Psoas muscle (tissue), 8 donors: ENCODE measurements at places on chromosomes 1 and 21. TPM values are rescaled to one million over a fixed set of nuclear protein-coding genes. Genes with fewer than 3 reads are reported as not detected.
A peak's percentile ranks its signal among the peaks of the same experiment; 100 is the strongest.

GRCh38 chr21:16608209-16608830, 878.5 kb downstream of the USP25 start:
- no peak for DNase-seq

E2F2 gene
- not detected for total RNA-seq

OVAAL gene
- total RNA-seq: not detected

DNA sequence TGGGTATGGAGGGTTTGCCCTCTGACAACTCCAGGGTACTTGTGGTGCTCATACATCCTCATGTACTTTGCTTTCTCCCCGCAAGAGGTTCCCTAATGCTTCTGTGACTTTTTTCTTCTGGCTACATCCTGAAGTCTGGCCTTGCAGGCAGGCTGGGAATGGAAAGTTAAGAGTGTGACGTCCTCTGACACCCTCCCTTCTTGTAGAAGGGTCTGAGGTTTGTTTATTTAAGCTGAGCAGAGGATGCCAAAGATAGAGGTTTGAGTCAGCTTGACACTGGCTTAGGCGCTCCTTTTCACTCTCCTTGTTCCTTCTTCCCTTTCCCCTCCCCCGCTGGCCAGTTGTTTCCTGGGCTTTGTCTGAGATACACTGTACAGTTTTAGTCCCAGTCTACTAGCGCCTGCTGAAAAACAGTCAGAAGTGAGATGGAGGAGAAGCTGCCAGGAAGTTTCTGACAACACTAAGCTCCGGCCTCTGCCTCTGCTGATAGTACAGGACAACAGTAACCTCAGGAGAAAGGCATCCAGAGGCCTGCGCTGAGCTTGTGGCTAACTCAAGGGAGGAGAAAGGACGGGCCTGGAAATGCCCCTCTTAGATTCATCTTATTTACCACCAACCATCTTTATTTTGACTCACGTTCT, at the start of gene MACF1:
MACF1 (plus strand) TSS at position 255 of the 641 bp plus-strand sequence; CDS start at position 583, 328 bp downstream.
- DNase-seq: peak; percentile 73

DNA sequence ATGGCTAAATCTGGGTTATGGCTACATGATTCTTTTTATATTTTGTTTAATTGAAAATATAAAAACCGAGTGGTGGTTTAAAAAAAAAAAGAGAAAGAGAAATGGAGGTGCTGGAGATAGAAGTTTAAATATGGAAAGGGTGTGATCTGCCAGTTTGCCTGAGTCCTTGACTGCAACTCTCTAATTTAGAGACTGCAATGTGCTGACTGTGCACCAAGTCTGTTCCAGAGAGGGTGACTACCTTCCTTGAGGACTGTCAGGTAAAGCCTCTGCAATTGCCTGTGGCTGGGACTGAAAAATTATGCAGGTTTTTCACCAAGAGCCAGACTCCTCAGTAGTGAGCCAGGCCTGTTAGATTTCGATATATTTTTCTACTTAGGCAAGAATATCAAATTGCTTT, 1326.3 kb downstream of the BRINP3 start:
- DNase-seq: no peak

LRRC41 gene
- total RNA-seq: 61.4 TPM

- no peak for DNase-seq
Measured at GRCh38 chr1:2129256-2129943, 65.2 kb downstream of the FAAP20 start.

DNA sequence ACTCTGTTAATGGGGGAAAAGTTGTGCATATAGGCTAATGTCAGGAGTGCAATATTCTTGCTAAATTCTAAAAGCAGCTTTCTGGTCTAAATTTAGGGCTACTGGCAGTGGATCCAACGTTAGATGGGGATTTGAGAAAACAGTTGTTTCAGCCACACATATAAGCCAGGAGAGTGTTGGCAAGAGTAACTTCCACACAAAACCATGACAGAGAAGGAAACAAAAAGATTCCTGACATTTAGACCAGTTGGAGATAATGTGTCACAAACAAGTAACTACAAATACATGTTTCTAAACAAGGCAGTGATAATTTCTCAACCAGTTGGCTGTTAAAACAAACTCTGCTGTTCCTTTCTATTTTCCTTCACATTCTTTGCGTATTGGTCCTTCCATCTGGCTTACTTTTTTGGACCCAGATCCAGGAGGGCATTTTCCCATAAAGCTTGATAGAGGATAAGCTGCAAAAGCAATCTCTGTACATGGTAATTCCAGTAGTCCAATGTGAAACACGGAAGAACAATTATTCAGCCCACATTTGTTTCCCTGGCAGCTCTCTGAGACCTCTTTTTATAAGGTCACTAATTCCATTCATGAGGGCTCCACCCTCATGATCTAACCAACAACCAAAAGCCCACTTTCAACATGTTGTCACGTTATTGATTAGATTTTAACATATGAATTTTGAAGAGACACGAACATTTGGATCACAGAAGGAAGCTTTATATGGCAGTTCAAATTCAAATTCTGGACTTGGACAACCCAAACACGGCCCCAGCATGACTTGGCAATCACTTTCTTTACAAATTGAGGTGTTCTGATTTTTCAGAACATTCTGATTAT, 1888.6 kb downstream of the MRPL39 start:
- DNase-seq: no peak

SPATA21 gene
- total RNA-seq: not detected

CRNN gene
- total RNA-seq: not detected

AIRE gene
- not detected for total RNA-seq

DNA sequence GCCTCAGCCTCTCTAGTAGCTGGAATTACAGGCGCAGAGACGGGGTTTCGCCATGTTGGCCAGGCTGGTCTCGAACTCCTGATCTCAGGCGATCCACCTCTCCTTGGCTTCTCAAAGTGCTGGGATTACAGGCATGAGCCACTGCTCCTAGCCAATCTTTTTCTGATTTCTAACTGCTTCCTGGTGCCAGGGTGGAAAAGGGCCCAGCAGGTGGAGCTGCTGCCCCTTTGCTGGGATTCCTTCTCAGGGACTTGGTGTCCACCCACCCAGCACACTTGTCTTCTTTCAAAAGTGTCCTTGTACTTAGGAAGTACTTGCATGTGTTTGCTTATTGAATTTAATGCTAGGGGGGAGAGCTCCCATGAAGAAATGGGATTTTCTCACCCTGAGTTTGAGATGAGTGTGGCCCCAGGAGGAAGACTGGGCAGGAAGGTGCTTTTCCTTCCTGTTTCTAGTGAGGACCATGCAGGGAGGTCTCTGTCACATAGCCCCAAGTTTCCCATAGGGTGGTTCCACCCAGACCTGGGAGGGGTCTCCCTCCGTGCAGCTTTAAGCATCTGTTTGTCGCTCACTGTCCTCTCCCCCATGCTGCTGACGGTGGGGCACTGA, 14.2 kb downstream of the UTP11 start:
- peak; percentile 75 for DNase-seq

- DNase-seq: no peak
Measured at GRCh38 chr1:156822680-156823079, 6.0 kb upstream of the SH2D2A start.

DNA sequence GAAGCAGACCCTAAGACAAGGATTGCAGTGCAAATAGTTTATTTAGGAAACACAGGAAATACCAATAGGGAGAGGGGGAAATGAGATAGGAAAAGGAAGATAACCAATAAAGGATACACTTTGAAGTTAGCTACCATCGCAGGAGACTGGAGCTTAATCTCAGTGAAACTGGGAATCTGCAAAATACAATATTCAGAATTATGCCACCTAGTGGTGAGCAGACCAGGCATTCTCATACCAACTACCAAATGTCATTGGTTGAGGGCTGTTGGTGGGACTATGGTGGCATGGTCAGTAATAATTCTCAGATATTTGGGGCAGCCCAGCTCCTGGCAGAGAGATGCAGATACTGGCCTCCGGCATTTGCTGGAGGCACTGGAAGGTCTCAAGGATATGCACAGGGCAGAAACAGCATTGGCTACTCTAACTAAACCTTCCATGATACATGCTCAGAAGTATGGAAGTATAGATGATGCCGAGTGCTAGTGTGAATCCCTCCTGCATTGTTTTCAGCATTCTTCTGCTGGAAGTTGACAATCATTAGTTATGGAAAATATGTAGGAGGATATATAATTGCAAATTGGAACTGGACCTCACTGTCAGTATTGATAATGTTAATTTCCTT, 11.8 kb upstream of the ZFP69B start:
- no peak for DNase-seq

DNA sequence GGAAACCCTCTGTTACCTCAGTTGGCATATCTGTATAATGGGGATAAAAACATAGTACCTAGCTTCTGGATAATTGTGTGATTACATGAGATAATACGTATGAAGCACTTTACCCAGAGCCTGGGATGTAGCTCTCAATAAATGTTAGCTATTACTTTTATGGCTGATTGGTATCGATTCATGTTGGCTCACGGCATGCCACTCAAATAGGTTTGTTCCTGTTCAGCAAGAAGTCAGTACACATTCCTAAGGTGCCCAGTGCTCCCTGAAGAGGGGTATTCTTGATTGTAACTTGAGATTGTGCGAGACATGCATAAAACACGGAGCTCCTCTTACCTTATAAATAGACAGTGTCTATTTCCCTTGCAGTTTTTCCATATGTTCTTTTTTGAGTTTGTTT, 78.5 kb upstream of the GALNT2 start:
- DNase-seq: no peak

DNA sequence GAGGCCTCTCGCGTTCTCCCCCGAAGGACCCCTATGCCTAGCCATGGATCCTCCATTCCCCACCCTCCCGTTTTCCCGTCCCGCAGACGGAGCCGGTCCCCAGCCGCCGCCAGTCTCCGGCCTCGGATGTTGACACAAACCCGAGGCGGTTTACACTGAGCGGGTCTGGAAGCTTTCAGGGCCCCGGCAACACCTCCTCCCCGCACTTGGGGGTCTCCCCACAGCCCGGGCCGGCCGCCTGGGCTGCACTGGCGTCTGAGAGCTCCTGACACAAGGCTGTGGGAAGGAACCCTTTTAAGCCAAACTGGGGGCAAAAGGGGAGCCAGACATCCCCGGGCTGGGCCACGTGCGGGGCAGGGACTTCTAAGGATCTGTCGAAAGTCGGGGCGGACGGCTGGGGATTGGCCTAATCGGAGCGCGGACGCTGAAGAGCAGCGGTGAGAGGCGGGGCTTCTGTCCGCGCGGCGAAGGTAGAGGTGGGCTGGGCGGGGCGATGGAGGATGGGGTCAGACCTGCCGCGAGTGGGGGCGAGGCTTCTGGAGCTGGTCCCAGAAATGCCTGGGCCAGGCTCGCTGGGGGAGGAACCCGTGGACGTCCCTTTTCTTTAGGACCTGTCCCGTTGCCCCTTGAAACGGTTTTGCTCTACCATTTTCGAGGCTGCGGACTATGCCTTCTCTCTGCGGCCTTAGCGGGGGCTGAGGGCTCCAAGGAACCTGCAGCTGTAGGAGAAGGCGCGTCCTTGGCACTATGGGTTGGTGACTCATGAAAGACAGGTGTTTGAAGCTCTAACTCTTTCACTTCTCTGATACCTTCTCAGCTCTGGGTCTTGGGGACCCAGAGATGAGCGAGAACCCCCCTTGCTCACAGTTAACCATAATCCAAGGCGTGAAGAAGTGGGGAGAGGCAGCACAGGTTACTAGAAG, 1.2 kb upstream of the HPCAL4 start:
- DNase-seq: no peak

FOXD3 gene
- total RNA-seq: 0.90 TPM

GRCh38 chr21:39803393-39803792, 58.4 kb downstream of the IGSF5 start:
- DNase-seq: no peak

NOS1AP gene
- 0.60 TPM for total RNA-seq

- DNase-seq: no peak
Measured at GRCh38 chr21:15722591-15723324, 7.0 kb upstream of the USP25 start.

GRCh38 chr1:17831597-17831996, 76.5 kb downstream of the ACTL8 start:
- no peak for DNase-seq

RAP1GAP gene
- total RNA-seq: 0.32 TPM

MFSD2A gene
- total RNA-seq: 0.43 TPM
